ENCODE measurements at places on chromosomes 7 and 10.

DNA sequence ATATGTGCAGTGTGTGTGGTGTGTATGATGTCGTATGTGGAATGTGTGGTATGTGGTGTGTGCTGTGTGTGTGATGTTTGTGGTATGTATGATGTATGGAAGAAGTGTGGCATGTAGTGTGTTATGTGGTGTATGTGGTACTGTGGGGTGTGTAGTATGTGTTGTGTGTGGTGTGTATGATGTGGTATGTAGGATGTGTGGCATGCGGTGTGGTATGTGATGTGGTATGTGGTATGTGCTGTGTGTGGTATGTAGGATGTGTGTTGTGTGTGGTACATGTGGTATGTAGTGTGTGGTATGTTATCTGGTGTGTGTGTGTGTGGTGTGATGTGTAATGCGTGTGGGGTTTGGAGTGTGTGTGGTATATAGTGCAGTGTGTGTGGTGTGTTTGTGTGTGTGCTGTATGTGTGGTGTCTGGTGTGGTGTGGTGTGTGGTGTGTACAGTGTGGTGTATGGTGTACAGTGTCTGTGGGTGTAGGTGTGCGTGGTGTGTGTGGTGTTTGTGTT lies 129.6 kb downstream of the ATP6V0E2 start:
- DNase-seq, result peak; percentile 8

DNA sequence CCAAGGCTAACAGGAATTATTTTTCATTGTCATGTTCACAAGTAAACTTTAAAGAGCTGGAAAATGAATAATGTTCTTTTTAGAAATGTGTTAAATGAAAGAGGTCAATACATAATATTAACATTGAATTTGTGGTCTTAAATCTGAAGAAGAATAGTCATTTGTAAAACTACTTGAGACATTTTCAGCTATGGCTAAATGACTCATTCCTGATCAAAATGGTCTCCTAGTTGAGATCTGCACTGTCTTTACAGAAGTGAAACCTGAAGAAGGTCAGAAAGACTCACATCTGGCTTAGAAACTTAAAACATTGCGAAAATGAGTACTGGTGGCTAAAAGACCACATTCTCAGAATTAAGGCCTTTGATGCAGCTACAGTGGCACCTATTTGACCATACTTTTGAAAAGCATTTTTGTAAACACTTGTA lies 5.9 kb downstream of the PIK3CG start:
- peak; percentile 91 for DNase-seq

DNA sequence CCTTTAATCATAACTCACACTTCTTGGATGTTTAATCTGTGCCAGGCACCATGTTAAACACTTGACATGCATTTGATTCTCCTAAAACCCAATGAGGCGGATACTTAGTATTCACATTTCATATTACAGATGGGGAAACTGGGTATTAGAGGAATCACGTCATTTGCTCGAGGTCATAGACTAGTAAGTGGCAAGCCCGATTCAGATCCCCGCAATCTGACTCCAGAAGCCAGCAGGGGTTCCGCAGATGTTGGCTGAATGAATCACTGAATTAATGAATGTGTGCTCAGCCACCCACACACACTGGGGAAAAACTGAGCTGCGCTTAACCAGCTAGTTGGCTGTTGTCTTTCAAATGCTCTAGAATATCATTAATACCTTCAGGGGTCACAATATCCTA lies 22.5 kb upstream of the ENO4 start:
- no peak for DNase-seq

- DNase-seq, result no peak
Observed at GRCh38 chr10:122780391-122780790, 65.3 kb downstream of the CUZD1 start.

DNA sequence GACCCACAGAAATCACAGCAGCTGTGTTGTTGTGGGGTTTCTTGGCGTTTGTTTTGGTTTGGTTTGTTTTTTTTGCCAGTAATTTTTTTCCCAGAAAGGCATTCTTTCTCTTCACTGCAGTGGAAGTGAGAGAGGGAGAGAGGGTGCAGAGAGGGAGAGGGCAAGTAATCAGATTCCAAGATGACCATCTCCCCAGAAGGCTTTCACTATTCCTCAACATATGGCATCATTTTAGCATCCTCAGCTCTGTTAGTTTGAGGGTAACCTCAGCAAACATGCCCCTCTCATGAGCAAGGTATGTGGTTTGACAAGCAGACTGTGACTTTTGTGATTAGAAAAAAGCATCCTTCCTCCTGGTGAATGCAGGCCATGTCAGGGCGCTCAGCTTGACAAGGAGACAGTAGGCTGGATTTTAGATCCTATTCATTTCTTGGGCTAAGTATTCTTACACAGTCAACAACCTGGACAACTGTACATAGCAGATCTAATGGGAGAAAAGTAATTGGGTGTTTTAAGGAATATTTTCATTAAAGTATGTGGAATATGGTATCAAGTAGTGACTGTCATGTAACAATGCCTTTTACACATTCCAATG lies 86.3 kb upstream of the PIK3CG start:
- no peak for DNase-seq

GRCh38 chr10:120511165-120511564 lies 54.1 kb downstream of the PLPP4 start:
- no peak for DNase-seq

GRCh38 chr7:6251653-6252052 lies 20.8 kb downstream of the CYTH3 start:
- no peak for DNase-seq

GRCh38 chr10:55013318-55013717 lies 212.3 kb upstream of the PCDH15 start:
- DNase-seq, result no peak

- peak; percentile 61 for DNase-seq
Observed at GRCh38 chr7:69412331-69413146, 185.7 kb upstream of the AUTS2 start.

DNA sequence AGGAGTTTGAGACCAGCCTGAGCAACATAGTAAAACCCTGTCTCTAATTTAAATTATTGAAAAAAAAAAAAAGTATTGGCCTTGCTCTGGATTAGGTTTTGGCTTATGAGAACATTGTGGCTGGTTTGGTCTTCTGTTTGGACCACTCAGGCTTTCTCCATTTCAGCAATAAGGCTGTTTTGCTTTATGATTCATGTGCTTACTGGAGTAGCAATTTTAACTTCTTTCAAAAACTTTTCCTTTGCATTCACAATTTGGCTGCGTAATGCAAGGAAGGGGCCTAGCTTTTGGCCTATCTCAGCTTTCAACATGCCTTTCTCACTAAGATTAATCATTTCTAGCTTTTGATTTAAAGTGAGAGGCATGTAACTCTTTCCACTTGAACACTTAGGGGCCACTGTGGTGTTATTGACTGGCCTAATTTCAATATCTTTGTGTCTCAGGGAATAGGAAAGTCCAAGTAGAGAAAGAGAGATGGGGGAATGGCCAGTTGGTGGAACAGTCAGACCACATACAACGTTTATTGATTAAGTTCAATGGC lies 38.0 kb upstream of the SRPK2 start:
- no peak for DNase-seq

- DNase-seq, result no peak
Observed at GRCh38 chr7:121872831-121873288, at the start of gene PTPRZ1. Gene PTPRZ1, plus strand, starts transcription at chr7:121873161. Its CDS starts 339 bp downstream, at chr7:121873500.

GRCh38 chr7:24871770-24872169 lies 108.2 kb downstream of the OSBPL3 start:
- peak; percentile 58 for DNase-seq

DNA sequence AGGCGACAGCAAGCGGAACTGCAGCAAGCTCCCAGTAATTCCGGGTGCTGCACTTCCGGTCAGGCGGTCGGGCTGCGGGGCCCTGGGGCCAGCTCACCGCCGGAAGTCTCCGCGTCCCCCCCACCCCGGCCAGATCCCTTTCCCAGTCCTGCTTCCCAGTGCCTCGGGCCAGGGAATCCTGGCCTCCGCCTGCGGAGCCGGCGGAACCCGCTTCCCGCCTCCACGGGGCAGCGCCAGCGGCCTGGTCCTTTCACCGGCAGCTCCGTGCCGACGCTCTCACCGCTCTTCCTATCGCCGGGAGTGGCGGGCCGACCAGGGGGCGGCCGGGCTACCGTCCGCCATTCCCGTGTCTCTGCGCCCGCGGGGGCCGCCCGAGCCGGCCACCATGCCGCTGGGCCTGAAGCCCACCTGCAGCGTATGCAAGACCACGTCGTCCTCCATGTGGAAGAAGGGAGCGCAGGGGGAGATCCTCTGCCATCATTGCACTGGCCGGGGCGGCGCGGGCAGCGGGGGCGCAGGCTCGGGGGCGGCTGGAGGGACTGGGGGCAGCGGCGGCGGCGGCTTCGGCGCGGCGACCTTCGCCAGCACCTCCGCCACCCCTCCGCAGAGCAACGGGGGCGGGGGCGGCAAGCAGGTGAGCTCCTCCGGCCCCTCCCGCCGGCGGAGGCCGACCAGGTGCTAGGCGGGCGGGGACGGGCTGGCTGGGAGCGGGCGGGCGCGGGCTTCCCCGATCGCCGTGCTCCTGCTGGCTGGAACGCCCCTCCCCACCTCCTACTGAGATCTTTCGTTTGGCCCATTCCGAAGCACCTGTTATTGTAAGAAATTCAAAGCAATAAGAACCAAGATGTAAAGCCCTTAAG lies at the start of gene GATAD1:
GATAD1 (plus strand) TSS at position 138 of the 860 bp plus-strand sequence; CDS start at position 386, 248 bp downstream.
- no peak for DNase-seq

DNA sequence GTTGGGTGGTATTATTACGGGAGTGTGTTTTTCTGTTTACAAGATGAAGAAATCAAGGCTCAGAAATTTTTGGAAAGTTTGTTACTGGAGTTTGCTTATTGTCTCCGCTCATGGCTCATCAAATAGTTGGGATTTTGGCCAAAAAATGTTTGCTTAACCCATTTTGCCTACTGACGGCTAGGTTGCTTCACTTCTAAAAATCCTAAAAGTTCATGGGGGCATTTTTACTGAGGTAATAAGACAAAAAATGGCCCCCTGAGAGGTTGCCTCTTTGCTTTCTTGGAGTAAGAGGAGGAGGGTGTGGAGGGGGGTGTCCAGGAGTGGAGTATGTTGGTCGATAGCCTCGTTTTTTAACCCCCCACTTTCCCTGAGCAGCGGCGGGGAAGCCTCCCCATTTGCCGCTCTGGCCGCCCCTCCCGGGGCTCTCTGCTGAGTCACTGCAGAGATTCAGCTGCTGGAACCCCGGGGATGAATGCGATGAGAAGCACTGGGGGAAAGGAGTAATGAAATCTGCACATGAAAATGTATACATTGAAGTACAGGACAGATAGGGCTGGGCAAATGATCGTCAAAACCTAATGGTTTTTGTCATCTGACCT lies 1.5 kb downstream of the MEST start:
- no peak for DNase-seq

DNA sequence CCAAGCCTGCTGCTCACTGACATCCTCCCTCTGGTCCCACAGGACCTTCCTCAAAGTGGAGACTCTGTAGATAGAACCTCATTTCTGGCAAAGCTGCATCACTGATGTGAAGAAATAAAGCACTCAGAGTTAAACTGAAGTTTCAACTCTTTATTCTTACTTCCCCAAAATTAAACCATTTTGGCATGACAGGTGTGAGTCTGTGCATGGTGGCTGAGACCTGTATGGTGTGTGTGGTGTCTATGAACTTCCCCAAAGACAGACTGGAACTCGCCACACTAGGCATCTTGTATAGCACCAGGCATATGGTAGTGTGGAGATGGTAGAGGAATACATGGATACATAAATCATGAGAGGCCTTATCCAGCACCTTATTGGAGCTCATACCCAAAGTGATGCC lies 6.6 kb upstream of the WDFY4 start:
- peak; percentile 44 for DNase-seq

GRCh38 chr7:146175716-146176115 lies 59.1 kb downstream of the CNTNAP2 start:
- peak; percentile 28 for DNase-seq

GRCh38 chr10:48907730-48908129 lies 31.9 kb downstream of the LRRC18 start:
- DNase-seq, result no peak

DNA sequence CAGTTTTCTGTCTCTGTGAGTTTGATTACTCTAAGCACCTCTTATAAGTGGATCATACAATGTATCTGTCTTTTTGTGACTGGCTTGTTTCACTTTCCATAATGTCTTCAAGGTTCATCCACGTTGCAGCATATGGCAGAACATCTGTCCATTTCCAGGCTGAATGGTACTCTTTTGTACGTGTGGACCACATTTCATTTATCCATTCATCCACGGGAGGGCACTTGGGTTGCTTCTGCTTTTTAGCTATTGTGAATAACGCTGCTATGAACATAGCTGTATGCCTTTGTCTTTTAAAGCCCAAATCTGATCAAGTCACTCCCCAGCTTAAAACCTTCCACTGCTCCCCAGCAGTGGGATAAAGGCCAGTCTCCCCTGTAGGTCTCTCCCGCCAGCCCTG lies 31.5 kb downstream of the EGFR start:
- peak; percentile 39 for DNase-seq

DNA sequence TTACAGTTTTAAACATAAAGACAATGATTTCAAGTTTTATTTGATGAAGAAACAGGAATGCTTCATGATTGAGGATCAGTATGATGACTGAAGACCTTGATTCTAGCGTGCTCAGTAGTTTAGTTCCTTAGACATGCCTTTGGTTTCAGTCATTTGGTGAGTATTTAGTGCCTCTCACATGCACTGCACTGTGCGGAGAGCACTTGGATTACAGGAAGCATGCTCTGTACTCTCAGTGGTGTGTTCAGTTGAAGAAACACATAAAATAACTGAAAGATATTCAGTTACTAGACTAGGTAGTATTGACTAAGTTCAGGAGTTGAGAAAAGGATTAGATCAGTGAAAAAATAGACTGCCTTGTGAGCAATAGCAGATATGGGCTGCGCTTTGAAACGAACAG lies 25.5 kb downstream of the RBM17 start:
- no peak for DNase-seq

DNA sequence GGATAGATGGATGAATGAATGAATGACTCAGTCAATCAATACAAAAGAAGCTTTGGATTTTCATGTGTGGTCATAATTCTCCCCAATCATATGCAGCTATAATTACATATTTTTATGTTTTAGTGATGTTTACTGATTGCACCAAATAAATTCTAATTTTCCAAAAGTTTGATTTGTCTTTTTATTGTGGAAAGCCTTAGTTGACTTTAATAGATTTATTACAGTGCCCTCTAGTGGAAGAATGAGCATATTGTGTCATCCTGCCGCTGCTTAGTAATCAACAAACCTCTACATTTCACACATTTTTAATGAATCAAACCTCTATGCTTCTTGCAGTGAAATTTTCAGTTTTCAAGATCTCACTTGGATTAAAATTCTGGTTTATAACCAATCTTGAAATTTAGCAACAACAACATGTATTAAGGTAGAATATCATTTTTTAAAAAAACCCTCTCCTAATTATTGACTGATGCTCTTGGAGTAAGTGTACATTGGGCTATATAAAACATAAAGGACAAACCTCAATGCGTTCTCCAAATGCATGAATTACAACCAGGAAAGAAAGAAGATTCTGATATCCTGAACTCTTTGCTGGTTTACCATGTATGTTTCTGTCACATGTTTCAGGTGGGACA lies 55.6 kb upstream of the PNLIP start:
- DNase-seq, result peak; percentile 46

DNA sequence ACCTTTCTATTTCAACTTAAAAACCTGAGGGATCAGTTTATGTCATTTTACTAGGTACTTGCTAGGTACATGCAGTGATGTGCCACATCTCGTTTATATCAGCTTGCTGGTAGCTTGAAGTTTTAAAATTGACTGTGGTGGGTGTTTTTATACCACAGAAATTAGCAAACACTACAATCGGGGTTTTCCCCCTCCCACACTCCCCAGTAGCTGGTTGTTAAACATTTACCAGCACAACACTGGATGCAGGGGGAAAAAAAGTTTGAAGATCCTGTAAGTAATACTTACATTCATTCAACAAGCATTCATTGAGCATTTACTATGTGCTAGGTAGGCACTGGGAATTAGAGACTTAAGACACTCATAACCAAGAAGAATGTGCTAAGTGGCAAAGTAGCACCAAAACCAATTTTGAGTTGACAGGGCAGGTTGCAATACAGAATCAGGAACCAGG lies 32.6 kb downstream of the USP6NL start:
- no peak for DNase-seq
